ENCODE measurements at places on chromosomes 1 and 21.

DNA sequence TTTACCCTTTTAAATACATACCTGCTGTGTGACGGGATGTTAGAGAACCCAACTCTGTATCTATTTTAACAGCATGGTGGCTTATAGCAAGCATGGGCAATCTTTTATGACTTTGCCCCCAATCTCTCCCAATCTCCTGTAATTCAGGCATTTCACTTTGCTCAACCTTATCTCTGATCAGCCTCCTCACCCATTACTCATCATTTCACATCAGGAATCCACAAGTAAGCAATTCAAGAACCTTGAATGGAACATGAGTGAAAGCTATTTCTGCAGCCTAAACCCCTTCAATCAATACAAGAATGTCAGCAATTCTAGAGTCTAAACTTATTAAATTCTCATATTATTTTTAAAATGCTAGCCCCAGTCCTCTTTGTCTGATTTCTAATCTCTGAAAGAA is 199.8 kb downstream of the ST6GALNAC3 start:
- no peak for DNase-seq

DNA sequence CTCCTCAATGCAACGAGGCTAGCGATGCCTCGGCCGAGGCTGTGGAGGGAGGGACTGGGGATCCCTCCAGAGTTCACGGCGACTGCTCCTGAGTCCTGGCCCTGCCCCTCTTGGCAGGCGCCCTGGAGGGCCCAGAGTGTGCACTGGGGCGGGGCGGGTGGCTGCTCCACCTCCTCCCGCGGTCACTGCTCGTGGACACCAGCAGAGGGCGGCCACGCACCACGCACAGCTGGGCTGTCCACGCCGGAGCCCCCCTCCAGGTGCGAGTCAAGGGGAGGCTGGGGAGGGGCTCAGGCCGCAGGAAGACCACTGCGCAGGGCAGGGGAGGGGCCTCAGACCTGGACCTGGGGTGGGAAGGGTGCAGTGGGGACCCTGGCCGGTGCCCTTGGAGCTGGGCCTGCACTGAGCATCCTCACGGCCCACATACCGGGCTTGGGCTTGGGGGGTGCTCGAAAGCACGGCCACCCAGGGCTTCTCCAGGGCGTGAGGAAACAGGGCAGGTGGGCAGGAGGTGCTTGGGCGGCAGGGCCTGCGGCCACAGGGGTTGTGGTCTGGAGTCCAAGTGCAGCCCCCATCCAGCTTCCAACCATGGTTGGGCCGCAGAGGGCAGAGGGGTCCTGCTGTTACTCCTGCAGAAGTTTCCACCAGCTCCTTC is 20.6 kb upstream of the TTC34 start:
- no peak for DNase-seq

- no peak for DNase-seq
These were observed at the start of gene NEXN for GRCh38 chr1:77888081-77888780. NEXN (plus strand) TSS chr1:77888624; CDS start chr1:77916107, 27,483 bp downstream.

DNA sequence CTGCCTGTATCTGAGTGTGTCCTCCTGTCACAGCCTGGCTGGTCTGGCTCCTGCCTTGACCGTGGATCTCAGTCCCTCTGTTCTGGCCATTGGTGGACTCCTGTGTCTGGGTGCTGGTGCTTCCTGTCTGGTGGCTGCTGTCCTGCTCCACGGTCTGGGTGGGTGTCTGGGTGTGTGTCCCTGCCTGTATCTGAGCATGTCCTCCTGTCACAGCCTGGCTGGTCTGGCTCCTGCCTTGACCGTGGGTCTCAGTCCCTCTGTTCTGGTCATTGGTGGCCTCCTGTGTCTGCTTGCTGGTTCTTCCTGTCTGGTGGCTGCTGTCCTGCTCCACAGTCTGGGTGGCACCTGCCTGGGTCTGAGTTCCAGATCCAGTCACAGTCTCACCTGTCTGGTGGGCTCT is 4.0 kb downstream of the CRNN start:
- DNase-seq: no peak

GRCh38 chr1:59092126-59092525 is 204.8 kb upstream of the FGGY start:
- DNase-seq: no peak

DNA sequence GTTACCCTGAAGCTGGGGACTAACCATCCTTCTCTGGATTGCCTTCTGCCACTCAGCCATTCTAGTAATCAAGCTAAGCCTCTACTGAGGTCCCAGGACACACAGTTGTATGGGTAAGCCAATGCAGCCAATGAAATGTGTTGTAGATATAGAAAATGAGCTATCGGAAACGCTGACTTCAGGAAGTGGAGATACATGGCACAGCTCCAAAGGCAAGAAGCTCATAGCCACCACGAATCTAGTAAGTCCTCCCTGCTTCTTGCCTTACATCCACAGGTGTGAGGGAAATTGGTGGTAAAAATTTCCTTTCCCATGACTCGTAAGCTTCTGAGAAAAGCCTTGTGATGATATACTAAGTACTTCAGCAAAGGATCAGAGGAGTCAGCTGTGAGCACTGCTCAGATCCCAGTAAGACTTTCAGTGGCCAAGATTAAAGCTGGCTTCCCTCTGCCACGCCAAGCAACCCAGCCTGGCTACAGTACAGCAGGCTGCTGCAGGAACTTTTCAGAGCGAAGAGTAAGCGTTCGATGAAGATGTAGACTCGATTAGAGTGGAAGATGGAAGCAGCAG is 117.7 kb downstream of the SIM2 start:
- DNase-seq: no peak

DNA sequence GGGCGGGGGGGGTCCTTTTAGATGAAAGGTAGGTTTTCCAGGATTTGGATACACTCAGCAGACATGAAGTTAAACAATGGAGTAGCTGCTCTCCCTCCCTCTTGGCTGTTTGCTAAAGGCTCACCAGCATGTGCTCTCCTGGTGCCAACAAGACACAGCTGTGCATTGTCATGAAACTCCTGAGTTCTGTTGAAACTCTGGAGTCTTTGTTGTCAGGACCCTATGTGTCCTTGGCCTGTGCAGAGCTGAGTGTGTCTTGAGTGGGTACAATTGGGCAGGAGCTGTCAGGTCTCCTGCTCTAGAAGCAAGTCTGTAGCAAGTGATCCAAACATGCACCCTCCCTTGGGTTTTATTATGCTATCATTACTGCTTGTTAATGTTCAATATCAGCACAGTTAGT is 12.7 kb downstream of the TBX19 start:
- no peak for DNase-seq

GRCh38 chr1:179288977-179289376 is 4.6 kb upstream of the SOAT1 start:
- DNase-seq: no peak

- no peak for DNase-seq
These were observed 43.2 kb downstream of the ATP1B1 start for GRCh38 chr1:169149555-169150286.

DNA sequence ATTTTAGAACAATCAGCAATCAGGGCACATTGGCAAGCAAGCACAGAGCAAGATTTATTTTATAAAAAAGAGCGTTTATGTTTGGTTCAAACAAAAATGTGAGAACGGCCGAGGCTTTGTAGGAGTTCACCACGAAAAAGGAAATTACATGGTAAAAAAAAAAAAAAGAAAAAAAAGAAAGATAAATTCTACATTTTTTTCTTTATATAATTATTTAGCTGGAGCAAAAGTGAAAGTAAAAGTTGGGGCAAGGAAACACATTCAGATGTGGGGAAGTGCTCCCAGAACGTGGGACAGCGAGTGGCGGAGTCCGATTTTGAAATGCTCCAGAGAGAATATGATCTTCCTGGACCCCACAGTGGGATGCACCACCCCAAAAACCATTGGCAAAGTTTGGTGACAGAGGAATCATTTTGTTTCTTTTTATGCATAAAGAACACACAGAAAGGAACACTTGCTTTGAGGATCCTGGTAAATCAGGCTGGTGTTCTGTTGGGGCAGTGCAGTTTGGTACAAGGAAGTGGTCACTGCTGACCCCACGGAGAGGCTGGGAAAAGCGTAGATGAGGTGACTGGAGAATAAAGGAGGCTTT is 16.3 kb upstream of the ATP5PO start:
- DNase-seq: no peak

DNA sequence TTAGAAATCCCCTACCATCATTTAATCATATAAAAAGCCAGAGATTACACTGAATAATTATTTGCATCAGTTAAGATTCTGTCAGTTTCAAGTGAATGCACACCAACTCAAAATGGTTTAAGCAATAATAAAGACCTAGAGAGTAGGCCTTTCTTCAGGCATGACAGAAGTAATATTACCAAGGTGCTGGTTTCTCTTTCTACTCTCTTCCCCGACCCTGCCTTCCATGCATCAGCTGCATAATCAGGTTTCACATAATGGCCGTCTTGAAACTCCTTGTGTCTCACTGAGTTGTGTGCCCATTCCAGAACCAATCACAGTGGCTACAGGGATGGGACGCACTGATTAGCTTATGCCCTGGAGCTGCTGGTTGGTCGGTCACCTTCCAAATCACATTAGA is 103.5 kb upstream of the SERTAD4 start:
- no peak for DNase-seq

DNA sequence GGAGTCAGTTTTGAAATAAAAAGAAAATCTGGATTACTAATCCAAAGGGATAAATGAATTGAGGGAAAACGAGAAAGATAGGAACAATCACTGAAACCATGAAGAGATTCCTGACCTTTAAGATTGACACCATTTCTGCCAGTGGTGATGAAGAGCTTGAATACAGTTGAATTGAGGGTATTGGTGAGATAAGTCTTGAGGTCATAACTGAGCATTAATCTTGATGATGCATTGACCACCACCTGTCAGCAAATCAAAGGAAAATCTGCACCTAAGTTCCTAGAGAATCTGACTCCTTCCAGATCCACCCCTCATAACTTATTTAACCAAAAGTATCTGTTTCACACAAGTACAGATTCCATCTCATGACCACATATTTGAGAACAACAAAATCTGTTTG is 21.6 kb downstream of the RPS27 start:
- no peak for DNase-seq

DNA sequence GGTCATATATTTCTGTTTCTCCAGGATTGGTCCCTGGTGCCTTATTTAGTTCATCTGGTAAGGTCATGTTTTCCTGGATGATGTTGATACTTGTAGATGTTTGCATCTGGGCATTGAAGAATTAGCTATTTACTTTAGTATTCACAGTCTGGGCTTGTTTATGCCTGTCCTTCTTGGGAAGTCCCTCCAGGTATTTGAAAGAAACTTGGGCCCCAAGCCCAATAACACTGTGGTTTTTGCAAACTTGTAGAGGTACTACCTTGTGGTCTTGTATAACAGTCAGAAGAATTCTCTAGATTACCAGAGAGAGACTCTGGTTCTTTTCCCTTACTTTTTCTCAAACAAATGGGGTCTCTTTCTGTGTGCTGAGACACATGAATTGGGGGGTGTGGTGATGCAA is 251.4 kb upstream of the B3GALT2 start:
- no peak for DNase-seq

- DNase-seq: no peak
These were observed 8.1 kb downstream of the CCSAP start for GRCh38 chr1:229334716-229335115.

DNA sequence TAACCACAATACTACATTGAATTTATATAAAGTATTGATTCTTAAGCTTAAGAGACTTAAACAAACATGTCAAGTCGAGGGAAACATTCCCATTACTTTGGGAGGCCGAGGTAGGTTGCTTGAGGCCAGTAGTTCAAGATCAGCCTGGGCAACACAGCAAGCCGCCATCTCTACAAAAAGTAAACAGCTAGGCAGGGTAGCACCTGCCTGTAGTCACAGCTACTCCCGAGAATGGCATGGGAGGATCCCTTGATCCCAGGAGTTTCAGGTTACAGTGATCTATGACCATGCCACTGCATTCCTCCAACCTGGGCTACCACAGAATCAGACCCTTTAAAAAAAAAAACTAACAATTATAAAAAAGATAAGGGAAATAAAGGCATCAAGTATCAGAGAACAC is 50.4 kb downstream of the EIF4G3 start:
- no peak for DNase-seq

DNA sequence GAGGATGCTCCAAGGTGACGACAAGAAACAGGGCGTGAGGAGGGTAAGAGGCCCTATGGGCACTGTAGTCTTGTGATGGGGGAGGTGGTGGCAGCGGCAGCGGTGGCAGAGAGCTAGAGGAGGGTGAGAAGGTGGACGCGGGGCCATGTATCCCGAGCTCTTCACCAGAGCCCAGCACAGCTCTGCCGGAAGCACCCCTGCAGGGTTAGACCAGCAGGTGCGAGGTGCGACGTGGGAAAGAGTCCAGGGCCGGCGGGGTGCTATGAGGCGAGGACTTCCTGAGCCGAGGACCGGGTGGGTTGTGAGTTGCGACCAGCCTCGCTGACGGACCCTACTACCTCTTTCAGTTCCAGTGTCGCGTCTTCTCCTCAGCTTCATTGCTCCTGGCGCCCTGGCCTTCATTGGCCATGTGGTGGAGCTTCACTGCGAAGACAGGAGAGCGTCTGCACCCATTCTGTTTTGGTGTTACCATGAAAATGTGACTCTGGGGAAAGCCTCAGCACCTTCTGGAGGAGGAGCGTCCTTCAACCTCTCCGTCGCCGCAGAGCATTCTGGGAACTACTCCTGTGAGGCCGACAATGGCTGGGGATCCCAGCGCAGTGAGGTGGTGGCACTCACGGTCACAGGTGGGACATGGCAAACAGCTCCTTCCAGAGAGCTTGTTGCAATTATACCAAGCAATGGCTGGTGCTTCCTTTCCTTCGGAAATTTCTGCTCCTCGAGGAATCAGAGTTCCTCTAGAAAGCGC is 67.9 kb upstream of the KIRREL1 start:
- no peak for DNase-seq

- DNase-seq: no peak
These were observed 7.1 kb downstream of the TMEM51 start for GRCh38 chr1:15160626-15161025.

All from cortex of kidney (tissue), 1 donor.